ENCODE measurements at places on chromosomes 3 and 15.

DNA sequence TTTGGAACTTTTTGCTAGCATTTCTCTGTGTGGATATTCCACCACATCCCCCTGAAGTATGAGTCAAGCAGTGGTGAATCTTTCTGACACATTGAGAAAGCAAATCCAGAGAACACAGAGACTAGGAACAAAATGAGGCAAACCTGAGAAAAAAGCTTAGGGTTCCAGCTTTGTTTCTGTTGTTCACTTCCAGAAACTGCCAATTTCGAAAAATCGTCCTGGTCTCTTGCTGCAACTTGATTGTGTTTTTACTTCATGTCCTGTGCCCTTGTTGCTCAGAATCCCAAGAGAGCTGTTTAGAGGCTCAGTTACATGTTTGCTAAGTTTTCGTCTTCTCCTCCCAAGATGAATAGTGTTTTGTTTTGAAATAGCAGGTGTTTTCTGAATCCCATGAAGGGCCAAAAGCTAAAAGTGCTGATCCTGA is 13.7 kb downstream of the MAP2K1 start:
- DNase-seq, result no peak

GRCh38 chr3:97871801-97872524 is 50.2 kb downstream of the CRYBG3 start:
- peak; percentile 10 for DNase-seq

DNA sequence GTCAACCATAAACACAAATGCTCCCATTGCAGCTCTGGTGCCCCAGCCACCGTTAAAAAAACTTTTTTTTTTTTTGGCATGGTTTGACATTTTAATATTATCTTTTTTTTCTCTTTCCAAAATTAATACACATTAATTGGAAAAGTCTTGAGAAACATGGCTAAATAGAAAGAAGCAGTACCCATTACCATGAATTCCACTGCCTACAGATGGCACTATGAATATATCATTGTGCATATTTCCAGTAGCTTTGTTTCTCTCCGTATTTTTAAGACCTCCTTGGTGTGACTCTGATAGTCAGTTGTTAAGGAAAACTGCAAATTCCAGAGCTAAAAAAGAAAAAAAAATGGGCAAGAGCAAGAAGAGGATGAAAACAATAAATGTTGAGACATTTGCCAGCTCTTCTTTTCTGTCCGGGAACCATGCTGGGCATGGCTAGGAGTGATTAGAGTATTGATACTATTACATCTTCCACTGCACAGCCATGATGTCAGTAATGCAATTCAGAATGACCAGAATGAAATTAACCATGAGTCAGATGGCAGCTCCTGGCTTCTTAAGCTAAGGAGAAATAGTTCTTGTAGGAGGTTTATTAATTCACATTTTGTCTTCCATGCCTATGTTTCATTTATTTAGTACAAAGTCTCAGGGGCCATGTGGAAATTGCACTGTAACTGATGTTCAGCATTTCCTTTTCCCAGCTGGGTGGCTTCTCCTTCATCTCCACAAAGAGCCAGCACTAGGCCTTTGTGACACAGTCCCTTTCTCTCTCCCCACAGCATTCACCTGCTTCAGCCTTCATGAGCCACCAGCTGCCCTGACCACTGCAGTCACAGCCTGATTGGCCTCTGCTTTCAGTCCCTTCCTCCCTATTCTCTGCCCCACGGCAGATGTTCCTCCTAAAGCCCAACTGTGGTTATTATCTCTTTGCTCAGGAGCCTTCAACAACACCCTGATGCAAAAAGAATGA is 31.8 kb downstream of the SLC7A14 start:
- DNase-seq, result no peak

GRCh38 chr15:77285057-77285997 is 134.6 kb downstream of the PEAK1 start:
- no peak for DNase-seq

GRCh38 chr3:130546920-130547679 is 30.1 kb downstream of the COL6A6 start:
- no peak for DNase-seq

- peak; percentile 18 for DNase-seq
Observed at GRCh38 chr15:43251871-43252250, 14.9 kb downstream of the TGM5 start.

DNA sequence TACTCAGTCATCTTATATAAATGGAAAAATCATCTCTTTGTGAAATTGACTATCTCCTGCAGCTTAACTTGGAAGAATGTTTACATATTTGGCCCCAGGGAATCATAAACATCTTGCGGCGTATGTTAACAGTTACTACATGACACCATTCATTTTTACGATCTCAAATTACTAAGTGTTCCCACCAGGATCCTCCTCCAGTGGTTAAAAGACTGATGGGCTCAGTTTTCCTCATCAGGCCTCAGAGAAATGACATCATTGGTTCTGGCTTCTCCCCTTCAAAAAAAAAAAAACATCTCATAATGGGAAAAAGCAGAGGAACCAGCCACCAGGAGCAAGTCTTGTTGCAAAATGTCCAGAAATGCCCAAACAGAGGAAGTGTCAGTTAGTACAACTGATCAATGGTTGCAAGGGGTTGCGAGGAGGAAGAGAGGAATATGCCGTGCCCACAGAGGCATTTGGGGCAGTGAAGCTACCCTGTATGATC is 70.5 kb upstream of the LIPC start:
- no peak for DNase-seq

- no peak for DNase-seq
Observed at GRCh38 chr3:50193286-50193685, 1.9 kb downstream of the GNAT1 start.

GRCh38 chr3:155362808-155363689 is 69.6 kb upstream of the STRIT1 start:
- DNase-seq, result no peak

DNA sequence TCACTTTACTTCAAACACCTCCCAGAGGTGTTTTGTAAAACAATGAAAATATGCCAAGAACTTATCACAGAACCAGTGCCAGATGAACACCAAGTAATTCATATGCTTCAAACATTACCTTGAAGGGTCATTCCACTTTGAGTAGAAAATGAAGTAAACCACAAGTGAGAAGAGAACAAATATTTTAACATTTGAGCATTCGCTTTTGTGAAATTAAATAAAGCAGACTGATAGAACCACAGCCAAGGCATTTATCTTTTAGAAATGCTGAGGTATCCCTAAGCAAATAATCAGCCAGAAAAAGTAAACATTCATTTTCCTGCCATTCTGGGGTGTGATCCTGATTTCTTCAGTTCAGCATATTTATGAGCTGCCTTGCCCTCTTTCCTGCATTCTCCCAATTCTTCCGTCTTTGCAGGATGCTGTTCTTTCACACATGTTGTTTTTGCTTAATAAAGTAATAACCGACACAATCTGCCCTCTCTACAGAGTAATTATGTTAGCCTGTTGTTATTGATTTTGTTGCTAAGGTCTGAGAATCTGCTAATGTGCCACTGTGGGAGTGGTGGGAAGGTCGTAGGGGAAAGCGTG is 235.6 kb upstream of the TGFBR2 start:
- DNase-seq, result no peak

DNA sequence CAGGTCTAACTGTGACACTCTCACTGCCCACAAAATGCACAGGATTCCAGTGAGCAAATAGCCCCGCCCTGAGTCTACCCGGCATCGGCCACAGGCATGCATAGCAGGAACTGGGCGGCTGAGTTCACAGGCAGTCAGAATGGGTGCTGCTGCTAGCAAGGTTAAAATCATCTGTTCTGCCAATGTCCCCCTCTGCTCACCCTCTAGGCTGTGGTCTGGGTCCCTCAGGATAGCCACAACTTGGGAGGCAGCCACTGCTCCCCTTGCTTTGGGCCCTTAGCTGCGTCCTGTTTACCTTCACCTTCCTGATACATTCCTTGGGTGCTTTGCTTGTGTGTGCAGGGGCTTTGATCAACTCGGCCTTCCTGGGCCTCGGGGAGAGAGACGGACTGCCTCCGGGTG is 232.9 kb upstream of the RGMA start:
- DNase-seq, result no peak

GRCh38 chr15:76057332-76058000 is 2.3 kb upstream of the TMEM266 start:
- peak; percentile 36 for DNase-seq

GRCh38 chr3:193932136-193932535 is 203.8 kb upstream of the HES1 start:
- no peak for DNase-seq

- no peak for DNase-seq
Observed at GRCh38 chr3:79038057-79038456, 729.7 kb downstream of the ROBO1 start.

GRCh38 chr3:55191911-55192775 is 264.3 kb upstream of the LRTM1 start:
- DNase-seq, result no peak

DNA sequence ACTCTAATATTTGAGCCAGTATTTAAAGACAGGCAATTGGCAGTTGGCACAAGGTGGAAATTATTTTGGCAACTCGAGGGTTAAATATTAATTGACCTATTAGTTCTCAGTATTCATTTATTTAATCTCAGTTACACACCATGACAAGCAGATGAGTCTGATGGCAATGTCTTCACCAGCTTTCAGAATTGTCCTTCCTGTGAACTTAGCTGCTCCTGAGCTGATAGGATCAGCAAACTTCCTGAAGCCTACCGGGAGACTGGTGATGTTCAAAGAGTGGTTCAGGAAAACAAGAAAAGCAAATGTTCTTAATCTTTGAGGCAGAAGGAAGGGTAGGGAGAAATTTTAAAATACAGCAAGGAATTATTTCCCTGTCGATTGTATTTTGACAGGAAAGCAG is 522.2 kb downstream of the SOX2 start:
- no peak for DNase-seq

DNA sequence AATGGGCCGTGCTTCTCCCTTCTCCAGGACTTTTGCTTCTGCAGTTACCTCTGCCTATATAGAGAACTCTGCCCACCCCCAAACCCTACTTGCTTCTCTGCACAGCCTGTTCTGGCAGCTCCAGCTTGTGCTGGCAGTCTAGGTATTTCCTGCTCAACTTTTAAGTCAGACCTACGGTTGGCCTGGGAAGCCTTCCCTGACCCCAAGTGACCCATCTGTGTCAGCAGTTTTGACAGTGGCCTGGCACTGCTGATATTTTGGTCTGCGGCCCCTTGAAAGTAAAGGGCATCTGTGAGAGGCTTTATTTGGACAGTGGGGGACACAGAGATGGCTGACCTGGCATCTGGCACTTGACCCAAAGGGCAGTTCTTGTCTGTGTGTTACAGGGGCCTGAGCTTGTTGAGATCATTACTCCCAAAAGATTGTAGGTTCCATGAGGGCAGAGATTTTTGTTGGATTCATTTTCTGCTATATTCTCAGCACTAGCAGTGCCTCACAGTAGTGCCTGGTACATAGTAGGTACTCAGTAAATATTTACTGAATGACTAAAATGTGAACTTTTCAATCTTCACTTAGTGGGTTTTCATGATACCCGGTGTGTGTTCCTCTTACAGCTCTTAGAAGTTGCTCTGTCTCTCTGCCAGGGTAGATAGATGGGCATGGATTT is 55.2 kb upstream of the TRAK1 start:
- DNase-seq, result no peak

- no peak for DNase-seq
Observed at GRCh38 chr3:111173328-111173900, 101.8 kb downstream of the NECTIN3 start.
